CD8-positive, alpha-beta T cell (primary cell): ENCODE measurements at places on chromosomes 7 and 10.

DNA sequence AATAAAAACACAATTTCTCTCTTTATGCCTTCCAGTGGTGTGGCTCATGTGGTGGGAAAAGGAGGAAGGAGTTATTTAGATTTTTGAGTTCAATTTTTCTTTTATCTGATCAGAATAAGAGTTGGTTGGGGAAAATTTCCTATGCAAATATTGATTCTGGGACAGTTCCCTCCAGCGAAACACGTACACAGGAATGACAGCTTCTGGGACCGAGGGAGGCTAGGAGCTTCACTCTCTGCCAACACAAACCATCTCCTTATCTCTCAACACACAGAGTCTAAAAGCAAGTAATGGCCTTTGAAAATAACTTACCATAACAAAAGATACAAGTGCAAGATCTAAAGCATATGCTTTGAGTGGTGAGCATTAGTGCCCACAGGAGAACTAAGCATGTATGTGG, 122.7 kb downstream of the RAPGEF5 start:
- DNase-seq, result no peak

DNA sequence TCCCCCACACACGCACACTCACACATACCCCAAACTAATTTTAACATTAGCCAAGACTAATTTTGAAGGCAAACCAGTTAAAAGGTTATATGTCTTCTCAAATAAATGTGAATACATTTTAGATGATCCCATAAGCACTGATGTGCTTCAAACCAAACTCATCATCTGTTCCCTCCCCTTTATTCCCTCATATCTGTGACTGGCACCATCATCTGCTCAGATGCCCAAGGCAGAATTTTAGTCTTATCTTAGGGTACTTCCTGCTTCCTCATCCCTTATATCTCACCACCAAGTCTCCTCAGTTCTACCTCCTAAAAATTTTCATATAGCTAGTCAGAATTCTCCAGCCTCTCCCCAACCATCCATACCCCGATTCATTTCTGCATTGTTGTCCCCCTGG, 80.4 kb downstream of the UPF2 start:
- DNase-seq, result no peak

DNA sequence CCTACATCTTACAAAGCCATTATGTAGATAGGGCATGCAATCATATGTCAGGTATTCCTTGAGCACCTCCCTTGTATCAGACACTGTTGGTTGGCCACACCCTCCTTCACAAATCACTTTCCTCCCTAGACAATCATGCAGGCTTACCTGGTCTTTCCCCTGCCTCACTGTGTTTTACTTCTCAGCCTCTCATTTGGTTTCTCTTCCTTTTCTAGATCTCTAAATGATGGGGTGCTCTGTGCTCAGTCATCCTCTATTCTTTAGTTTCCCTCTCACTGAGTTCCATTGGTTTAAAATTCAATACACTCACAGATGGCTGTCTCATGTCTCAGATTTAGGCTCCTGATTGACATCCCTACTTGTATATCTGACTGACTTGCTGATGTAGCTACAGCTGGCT, 31.4 kb downstream of the ANK3 start:
- DNase-seq, result no peak

- DNase-seq, result no peak
Observed at GRCh38 chr7:111364413-111364812, 197.9 kb downstream of the IMMP2L start.

DNA sequence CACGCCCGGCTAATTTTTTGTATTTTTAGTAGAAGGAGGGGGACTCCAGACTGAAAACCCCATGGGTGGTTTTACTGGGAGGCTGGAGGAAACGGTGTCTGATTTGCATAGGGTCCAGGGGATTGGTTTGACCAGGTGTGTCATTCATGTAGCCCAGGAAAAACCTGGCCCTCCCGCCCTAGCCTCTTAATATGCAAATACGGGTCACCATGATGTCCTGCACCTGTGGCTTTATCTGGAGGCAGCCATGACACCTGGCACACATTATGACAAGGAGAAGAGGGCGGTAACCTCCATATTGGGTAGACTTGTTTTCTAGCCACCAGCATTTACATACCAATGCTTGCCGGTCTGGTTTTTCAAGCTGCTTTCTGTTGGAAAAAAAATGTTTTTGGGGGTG, 68.0 kb downstream of the TRIL start:
- DNase-seq, result no peak

DNA sequence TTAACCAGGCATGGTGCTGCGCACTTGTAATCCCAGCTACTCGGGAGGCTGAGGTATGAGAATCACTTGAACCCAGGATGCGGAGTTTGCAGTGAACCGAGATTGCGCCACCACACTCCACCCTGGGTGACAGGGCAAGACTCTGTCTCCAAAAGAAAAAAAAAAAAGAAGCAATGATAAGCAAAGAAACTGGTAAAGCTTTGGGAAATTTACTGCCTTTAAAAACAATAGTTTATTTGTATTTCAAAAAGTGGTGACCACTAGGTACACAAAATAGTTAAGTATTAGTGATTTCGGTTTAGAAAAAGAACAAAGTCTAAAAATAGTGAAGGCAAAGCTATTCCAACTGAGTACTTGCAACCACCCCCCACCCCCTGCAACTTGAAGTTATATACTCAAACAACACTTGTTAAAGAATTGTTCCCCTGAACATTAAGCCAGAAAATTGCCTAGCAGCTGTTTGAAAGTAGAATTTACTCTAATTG, 37.7 kb downstream of the MALSU1 start:
- DNase-seq, result no peak

GRCh38 chr10:85600744-85601081, 765.9 kb downstream of the GRID1 start:
- DNase-seq, result no peak
